ENCODE measurements at places on chromosomes 3 and 15.
A peak's percentile ranks its signal among the peaks of the same experiment; 100 is the strongest.

- peak; percentile 12 for DNase-seq
These were observed 14.2 kb downstream of the CIB1 start for GRCh38 chr15:90219421-90220141.

- DNase-seq, result no peak
These were observed 98.2 kb upstream of the TBC1D5 start for GRCh38 chr3:17840651-17841050.

GRCh38 chr3:115663414-115663813, 40.1 kb downstream of the GAP43 start:
- no peak for DNase-seq

DNA sequence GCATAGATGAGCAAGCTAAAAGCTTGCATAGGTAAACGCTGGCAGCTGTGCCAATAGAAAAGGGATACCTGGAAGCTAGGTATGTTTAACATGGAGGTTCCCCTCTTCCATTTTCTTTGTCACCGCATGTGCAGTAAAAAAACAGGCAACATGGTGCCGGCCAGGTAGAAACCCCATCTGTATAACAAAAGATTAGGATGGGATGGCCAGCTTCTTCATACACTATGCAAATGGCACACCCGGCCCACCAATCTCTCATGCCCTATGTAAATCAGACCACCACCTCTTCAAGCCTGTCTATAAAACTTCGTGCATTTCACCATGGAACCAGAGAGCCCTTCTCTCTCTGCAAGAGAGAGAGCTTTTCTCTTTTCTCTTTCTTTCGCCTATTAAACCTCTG, 224.3 kb upstream of the P2RY1 start:
- DNase-seq, result no peak

DNA sequence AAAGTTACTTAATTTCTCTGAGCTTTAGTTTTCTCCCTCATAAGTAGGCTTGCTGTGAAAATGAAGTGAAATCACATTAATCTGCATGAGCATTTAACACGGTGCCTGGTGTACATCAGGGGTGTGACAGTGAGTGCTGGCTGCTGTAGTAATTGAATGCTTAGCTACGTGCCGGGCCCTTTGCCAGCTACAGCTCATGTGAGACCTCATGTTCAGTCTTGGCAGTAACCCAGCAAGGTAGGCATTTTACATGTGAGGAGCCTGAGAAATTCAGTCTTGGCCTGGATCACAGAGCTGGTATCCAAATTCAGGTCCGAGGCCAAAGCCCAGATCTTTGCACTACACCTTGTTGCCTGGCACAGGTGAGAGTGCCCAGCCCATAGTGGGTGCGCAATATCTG, 9.1 kb downstream of the GHRL start:
- no peak for DNase-seq

GRCh38 chr3:67783281-67784250, 129.2 kb upstream of the SUCLG2 start:
- no peak for DNase-seq

DNA sequence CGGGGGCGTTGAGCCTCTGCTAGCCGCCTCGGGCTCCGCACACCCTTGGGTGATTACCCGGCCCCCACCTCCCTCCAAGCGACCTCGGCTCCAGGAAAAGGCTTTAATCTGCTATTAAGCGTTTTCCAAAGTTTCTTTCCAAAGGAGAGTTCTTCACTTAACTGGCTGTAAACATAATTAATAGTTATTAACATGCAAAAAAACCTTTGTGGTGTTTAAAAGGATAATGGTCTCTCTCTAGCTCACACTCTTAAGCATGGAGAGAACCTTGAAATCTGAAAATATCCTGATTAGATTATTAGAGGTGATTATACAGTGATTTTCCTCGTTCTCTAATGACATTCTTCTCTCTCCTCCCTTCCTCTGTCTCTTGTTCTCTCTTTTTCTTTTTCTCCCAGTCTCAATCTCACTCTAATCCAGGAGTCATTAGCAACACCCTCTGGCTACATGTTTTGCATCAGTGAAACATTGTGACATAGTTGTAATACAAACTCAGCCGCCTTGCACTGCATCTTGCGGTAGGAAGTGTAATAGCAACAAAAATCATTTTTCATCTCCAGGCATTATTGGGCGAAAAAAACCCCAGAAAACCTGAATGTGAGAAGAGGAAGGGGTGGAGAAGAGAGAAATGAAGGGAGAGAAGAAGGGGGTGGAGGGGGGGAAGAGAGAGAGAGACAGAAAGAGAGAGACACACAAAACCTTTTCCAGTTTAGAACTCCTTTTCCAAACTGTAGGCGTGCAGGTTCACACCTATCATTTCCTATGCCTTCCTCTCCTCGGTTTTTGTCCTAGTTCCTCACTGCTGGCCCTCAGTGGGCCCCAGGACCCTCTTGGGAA, 24.4 kb downstream of the NR2F2 start:
- peak; percentile 11 for DNase-seq

DNA sequence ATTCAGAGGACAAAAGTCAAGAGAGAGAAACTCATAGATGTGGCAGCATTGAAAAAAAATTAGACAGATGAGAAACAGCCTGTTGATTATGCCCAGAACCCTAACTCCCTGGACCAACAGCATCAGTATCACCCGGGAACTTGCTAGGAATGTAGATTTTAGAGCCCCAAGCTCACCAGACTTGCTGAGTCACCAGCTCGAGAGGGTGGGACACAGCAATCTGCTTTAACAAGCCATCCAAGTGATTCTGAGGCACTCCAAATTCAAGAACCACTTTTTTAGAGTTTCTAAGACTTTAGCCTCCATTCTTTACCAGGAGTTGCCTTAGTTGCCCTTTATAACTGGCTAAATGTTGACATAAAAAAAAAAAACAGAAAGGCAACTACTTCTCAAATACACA, 70.9 kb downstream of the CGGBP1 start:
- DNase-seq, result no peak

DNA sequence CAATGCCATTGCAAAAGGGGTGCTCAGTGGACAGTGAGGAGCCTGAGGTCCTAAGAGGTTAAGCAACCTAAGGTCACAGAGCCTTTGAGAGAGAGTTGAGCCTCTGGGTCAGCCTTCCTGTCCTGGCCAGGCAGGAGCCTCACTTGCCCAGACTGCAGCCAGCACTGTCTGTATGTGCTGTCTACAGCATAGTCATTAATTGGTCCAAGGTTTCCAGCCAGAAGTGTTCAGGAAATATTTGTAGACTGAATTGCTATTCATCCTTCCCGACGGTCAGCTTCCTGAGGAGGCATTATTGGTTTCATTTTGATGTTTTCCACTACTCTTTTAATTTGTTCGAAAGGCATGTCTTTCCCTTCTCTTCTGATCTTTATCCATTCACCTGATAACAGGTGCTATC, 8.1 kb downstream of the SEC13 start:
- DNase-seq, result no peak

GRCh38 chr3:41348401-41348800, 149.1 kb downstream of the CTNNB1 start:
- no peak for DNase-seq

- peak; percentile 55 for DNase-seq
These were observed 1.6 kb downstream of the FAM174B start for GRCh38 chr15:92653836-92654539.

DNA sequence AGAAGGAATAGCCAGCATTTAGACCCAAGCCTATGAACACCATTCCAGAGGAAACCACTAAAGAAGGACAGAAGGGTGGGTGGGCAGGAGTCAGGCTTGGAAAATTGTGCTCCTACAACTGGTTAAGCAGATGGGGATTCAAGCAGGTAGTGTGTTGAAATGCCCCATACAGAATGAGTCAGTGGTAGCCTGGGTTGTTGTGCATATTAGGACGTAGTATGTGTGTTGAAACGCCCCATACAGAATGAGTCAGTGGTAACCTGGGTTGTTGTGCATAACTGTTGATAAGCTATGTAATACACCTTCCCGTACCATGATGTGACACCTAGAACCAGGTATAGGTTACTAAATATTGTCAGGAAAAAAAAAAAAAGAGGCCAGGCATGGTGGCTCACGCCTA, 34.0 kb downstream of the MINDY4B start:
- DNase-seq, result no peak

- no peak for DNase-seq
These were observed 5.5 kb downstream of the TATDN2 start for GRCh38 chr3:10253731-10254130.

DNA sequence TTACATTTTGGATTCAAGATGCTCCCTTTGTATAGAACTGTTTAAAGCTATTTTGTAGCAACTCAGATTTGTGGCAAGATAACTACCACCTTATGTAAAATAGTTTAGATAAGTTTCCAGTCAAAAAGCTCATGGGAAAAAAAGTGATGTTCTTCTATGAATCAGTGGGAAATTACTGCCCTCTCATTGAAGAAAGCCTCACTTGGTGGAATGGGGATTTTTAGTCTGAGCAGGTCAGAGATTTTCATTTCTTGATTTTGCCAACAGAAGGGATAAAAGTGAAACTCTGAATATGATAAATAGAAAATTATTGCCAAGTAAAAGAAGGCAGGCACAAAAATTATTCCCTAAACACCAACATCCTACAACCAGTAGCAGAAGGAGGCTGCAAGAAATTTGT, 25.8 kb upstream of the CSTA start:
- no peak for DNase-seq

- DNase-seq, result no peak
These were observed 73.5 kb downstream of the TFRC start for GRCh38 chr3:196008387-196008786.

DNA sequence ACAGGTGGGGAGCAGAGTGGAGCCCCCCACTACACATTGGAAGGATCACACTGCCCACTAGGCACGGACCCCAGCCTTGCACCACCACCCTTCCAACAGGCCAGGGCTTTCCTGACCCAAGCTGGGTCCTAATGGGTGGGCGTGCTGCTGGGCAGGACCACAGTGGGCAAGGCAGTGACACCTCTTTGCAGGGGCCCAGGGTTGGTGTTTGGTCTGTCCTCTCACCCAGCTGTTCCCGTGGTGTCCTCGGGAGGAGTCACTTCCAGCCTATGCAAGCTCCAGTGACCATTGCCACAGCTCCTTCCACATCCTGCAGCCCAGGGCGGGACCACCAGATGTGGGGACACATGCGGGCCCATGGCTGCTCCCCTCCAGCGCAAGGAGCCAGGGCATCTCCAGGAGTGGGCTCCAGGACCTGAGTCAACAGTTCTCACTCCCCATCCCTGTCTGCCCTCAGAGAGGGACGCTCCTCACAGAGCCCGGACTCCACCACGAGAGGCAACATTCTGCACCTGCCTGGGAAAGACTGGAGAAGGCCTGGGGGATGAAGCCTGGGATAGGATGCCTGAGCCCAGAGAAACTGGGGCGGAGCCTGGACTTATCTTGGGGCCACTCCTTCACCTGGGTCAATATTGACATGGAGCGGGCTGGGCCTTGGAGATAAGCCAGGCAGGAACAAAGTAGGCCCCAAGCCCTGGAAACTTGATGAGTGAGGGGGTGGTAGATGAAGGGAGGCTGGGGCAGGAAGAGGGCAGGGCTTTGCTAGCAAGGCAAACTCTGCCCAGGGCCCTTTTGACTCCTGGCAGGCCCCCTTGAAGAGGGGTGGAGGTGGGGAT, 3.9 kb upstream of the VILL start:
- DNase-seq, result no peak

- no peak for DNase-seq
These were observed 449.4 kb upstream of the PROK2 start for GRCh38 chr3:72234391-72234790.

DNA sequence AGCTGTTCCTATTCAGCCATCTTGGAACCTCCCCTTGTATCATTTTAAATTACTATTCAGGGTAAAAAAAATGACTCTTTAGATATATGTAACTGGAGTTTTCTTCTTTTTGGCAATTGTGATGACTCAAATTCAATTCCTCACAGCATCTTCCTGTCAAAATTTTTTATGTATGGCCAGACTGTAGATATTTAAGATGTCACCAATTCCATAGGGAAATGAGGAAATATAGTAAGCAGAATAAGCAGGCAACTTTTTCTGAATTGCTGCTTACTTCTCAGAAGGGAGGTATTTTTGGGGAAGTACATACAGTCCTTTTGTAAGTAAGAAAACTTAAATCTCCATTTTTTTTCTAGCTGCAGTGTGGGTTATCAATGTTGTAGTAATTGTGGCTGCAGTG, 28.8 kb downstream of the EAF2 start:
- no peak for DNase-seq

DNA sequence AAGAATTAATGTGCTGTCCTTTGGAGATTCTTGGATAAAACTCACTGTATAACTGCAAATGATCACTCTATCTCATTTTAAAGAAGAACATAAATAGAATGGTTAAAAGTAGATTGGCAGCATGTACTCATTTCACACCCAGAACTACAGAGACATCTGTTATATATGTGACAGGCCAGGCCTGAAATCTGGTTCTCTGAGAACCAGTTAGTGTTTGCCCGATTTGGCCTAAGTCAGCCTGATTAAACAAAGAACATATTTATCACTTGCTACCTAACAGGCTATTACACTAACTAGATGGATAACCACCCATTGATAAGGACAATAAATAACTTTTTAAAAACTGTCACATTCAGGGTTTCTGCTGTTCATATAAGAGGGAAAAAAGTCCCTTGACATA, 460.1 kb downstream of the CNTN4 start:
- DNase-seq, result no peak

- DNase-seq, result no peak
These were observed 346.7 kb upstream of the TGFBR2 start for GRCh38 chr3:30259730-30260129.

DNA sequence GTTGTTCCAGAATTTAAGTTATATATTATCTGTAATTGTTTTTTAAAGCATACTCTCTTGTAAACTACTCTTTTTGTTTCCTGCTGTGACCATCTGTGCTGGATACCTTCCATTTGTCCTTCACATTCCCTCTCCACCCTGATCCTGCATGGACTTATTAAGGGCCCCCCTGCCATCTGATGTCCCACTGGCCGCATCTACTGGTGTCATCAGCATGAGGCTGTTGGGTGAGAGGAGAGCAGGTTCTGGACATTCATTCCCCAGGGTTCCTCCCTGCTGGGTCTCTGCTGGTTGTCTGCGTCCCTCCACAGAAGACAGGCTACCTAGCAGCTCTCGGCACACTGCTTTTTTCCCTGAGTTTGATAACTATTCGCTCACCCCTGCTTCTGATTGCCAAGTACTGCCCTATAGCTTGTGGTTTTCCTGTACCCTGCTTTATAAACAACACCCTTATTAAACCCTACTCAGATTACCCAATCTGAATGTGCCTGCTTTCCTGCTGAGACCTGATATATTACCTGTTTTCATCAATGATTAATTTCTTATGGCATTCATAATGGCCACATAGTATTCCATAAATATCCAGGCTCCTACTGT, 7.7 kb downstream of the CMTM8 start:
- peak; percentile 17 for DNase-seq

- DNase-seq, result no peak
These were observed 2.9 kb downstream of the TLR9 start for GRCh38 chr3:52222319-52223221.

GRCh38 chr15:54772663-54773062, 424.1 kb downstream of the RSL24D1 start:
- no peak for DNase-seq
